ENCODE measurements at places on chromosomes 11 and 22.

GRCh38 chr11:129967996-129968395 lies 34.6 kb downstream of the PRDM10 start:
- no peak overlapping the region for H3K27ac ChIP-seq
- no peaks in the 10 kb centered on the region for H3K36me3 ChIP-seq
- H3K4me3 ChIP-seq = no peak overlapping the region
- H3K4me1 ChIP-seq = peaks cover 5% of the 10 kb centered on the region
- H3K27me3 ChIP-seq = no peaks in the 10 kb centered on the region
- DNase-seq = no peak

GRCh38 chr11:27408246-27408800 lies 45.3 kb upstream of the CCDC34 start:
- no peak overlapping the region for H3K4me3 ChIP-seq
- no peak overlapping the region for H3K27ac ChIP-seq
- no peaks in the 10 kb centered on the region for H3K4me1 ChIP-seq
- H3K27me3 ChIP-seq = no peaks in the 10 kb centered on the region
- DNase-seq = no peak
- no peaks in the 10 kb centered on the region for H3K36me3 ChIP-seq

- no peak overlapping the region for H3K27ac ChIP-seq
- H3K4me1 ChIP-seq = peaks cover 62% of the 10 kb centered on the region
- peaks cover 44% of the 10 kb centered on the region for H3K36me3 ChIP-seq
- H3K27me3 ChIP-seq = no peaks in the 10 kb centered on the region
These were observed 311 bp downstream of the BRD1 start for GRCh38 chr22:49827271-49827852.

GRCh38 chr11:3231550-3231850 lies 717 bp downstream of the MRGPRE start:
- no peak overlapping the region for H3K27ac ChIP-seq
- no peaks in the 10 kb centered on the region for H3K4me1 ChIP-seq
- no peak for DNase-seq
- no peaks in the 10 kb centered on the region for H3K27me3 ChIP-seq
- no peaks in the 10 kb centered on the region for H3K36me3 ChIP-seq

DNA sequence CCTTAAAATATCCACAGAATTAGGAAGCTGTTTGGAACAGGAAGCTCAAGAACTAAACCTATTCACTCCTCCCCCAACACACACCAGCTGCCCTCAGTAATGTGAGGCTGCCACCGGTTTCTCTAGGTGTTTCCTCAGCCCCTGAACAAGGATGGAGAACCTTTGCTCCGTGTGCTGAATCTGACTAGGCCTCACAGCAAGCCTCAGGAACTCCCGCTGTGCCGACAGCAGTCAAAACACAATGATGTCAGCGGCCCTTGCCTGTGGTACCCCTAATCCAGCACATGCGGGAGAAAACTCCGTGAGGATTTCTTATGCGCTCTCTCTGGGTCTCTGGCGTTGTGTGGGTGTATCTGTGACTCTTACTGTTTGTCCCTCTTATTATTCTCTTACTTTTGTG lies 153.3 kb downstream of the EFCAB6 start:
- no peak for DNase-seq
- H3K27ac ChIP-seq = no peak overlapping the region
- no peaks in the 10 kb centered on the region for H3K36me3 ChIP-seq
- no peaks in the 10 kb centered on the region for H3K4me1 ChIP-seq
- no peak overlapping the region for H3K4me3 ChIP-seq
- H3K27me3 ChIP-seq = peaks cover 2% of the 10 kb centered on the region

GRCh38 chr11:3914805-3915204 lies 59.3 kb downstream of the STIM1 start:
- H3K4me3 ChIP-seq = no peak overlapping the region
- no peak for DNase-seq
- no peak overlapping the region for H3K27ac ChIP-seq

- peak overlapping the region; percentile 44 for H3K27ac ChIP-seq
- DNase-seq = peak; percentile 38
- no peak overlapping the region for H3K4me3 ChIP-seq
- peaks cover 11% of the 10 kb centered on the region for H3K36me3 ChIP-seq
- H3K4me1 ChIP-seq = peaks cover 19% of the 10 kb centered on the region
These were observed 16.0 kb downstream of the PIM3 start for GRCh38 chr22:49976439-49977175.

DNA sequence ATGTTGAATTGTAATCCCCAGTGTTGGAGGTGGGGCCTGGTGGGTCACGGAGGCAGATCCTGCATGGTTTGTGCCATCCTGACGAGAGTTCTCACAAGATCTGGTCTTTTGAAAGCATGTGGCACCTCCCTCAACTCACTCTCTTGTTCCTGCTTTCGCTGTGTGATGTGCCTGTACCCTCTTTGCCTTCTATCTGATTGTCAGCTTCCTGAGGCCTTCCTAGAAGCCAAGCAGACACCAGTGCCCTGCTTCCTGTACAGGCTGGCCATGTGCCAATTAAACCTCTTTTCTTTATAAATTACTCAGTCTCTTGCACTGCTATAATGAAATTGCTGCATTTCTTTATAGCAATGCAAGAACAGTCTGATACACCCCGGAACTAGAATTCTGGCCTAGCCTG lies 13.1 kb downstream of the PTPN5 start:
- peaks cover 9% of the 10 kb centered on the region for H3K36me3 ChIP-seq
- H3K4me3 ChIP-seq = no peak overlapping the region
- peak overlapping the region; percentile 81 for H3K27ac ChIP-seq
- H3K4me1 ChIP-seq = peaks cover 42% of the 10 kb centered on the region
- H3K27me3 ChIP-seq = peaks cover 2% of the 10 kb centered on the region
- DNase-seq = peak; percentile 26

- peaks cover 38% of the 10 kb centered on the region for H3K27me3 ChIP-seq
- H3K4me3 ChIP-seq = no peak overlapping the region
- H3K4me1 ChIP-seq = no peaks in the 10 kb centered on the region
- no peak overlapping the region for H3K27ac ChIP-seq
These were observed 10.1 kb downstream of the SYT12 start for GRCh38 chr11:67032830-67033551.

DNA sequence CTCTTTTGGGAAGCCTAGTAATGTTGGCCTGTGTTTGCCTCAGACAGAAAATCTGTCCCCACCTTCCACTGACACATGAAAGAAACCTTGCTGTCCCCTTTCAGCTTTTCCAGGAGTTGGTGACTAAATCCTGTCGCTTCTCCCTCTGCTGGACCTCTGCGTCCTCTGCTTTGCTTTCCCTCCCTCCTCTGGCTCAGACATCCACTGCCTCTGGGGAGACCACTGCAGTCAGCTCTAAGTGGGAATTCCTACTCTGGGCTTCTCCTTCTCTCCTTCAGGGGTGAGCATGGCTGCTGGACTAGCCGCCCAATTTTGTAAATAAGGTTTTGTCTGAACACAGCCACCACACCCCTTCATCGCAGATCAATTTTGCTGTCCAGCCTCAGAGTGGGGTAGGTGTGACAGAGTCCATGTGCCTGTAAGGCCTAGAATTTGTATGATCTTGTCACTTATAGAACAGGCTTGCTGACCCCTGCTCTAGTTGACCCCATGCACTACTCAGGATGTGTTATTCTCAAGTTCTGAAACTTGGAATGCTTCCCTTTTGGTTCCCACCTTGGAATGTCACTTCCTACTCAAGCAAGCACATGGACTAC lies 23.0 kb downstream of the LRRC74B start:
- H3K36me3 ChIP-seq = no peaks in the 10 kb centered on the region
- peaks cover 3% of the 10 kb centered on the region for H3K27me3 ChIP-seq

- DNase-seq = no peak
- no peak overlapping the region for H3K27ac ChIP-seq
- no peaks in the 10 kb centered on the region for H3K36me3 ChIP-seq
- peaks cover 6% of the 10 kb centered on the region for H3K27me3 ChIP-seq
- no peak overlapping the region for H3K4me3 ChIP-seq
These were observed 44.9 kb downstream of the WNT11 start for GRCh38 chr11:76161261-76161961.

DNA sequence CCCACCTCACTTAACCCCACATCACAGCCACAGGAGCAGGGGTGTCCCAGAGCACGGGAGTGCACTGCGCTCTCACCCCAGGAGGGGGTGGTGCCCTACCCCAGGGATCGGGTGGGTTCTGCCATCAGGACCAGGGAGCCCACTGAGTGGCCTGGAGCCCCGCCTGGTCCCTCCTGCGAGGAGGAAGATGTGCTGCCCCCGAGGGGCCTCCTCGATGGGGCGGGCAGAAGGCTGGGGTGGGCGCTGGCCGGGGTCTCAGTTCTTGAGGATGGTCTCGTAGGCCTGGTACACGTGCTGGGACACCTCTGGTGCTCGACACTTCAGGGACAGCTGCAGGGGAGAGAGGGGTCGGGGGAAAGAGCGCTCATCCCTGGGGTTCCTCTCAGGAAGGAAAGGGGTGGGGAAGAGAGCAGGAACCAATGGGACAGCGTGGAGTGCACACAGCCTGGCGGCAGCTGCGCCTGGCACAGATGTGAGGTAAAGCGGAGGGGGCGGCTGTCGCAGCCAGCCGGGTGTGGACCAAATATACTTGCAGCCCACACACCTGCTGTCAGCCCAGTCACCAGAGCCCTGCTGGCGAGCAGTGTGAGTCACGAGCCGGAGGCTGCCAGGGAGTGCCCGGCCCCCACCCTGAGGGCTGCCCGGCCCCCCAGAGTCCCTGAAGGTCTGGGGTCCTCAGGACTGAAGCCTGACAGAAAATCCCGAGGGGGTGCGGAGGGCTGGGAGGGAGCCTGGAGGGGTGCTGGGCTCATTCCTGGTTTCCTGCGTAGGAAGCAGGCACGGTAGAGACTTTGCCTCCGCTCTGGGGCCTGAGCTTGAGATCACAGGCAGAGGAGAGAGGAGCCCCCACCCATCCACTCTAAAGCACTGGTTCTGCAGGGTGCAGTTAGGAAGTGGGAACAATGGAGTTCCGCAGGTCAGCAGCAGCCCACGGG lies 13.3 kb upstream of the RASL10A start:
- H3K4me1 ChIP-seq = no peaks in the 10 kb centered on the region
- DNase-seq = no peak
- H3K27ac ChIP-seq = peak overlapping the region; percentile 40
